ENCODE measurements at places on chromosomes 3 and 15.

DNA sequence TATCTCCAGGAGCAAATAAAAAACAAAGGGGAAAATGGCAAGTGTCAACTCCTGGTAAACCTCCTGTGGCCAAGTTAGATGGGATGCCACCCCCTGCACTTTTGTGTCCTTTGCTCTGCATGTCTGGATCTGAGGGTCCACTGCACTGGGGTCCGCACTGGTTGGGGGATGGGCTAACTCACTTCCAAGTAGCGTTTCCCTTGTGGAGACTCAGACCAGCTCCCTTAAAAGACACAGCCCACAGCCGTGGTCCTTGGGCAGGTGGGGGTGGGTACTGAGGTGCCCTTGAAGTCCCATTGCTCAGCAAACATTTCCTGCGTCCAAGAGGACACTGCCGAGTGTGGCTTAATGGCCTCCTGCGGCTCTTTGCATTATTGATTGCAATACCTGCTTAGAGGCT lies 188.2 kb downstream of the MEGF11 start:
- DNase-seq, result no peak

DNA sequence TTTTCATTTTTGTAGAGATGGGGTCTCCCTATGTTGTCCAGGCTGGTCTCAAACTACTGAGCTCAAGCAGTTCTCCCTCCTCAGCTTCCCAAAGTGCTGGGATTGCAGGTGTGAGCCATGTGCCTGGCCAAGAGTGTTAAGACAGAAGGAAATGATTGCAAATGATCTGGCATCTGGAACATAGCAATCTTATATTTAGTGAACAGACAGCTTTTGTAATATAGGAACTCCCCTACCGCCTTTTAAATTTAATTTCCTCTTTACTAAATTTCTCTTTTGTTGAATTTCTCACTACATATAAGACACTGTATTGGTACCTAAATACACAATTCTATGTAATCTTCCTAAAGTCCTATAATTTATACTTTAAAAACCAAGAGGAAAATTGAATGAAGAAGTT lies 13.1 kb downstream of the ANO10 start:
- DNase-seq, result no peak

GRCh38 chr3:107861904-107862303 lies 228.9 kb downstream of the CD47 start:
- no peak for DNase-seq

GRCh38 chr3:189637750-189638149 lies 6.6 kb downstream of the TP63 start:
- no peak for DNase-seq

GRCh38 chr3:132735589-132735988 lies 13.4 kb upstream of the NPHP3 start:
- DNase-seq, result no peak

All from fibroblast of lung (primary cell).